ENCODE measurements at places on chromosomes 7 and 10. TPM values are rescaled to one million over a fixed set of nuclear protein-coding genes. Genes with fewer than 3 reads are reported as not detected.

ATRNL1 gene
- total RNA-seq: 1.4 TPM

SLC16A9 gene
- 4.5 TPM for total RNA-seq

MYO3A gene
- not detected for total RNA-seq

ZNF22 gene
- total RNA-seq: 12.1 TPM

CHCHD2 gene
- 307 TPM for total RNA-seq

CPN1 gene
- total RNA-seq: not detected

PIK3CG gene
- 0.19 TPM for total RNA-seq

GPER1 gene
- 3.1 TPM for total RNA-seq

PON1 gene
- total RNA-seq: not detected

TAS2R3 gene
- 0.38 TPM for total RNA-seq

TMEM225B gene
- total RNA-seq: 0.85 TPM

CCT6A gene
- 373 TPM for total RNA-seq

DOCK1 gene
- total RNA-seq: 77.5 TPM

ADCY1 gene
- 0.56 TPM for total RNA-seq

SCD gene
- total RNA-seq: 96.7 TPM

AKR1C4 gene
- total RNA-seq: not detected

ALOX5 gene
- 0.19 TPM for total RNA-seq

CFAP46 gene
- under 0.01 TPM for total RNA-seq

AKR1D1 gene
- not detected for total RNA-seq

ADRA2A gene
- total RNA-seq: under 0.01 TPM

GHRHR gene
- not detected for total RNA-seq

RBP3 gene
- not detected for total RNA-seq

RNLS gene
- 21.1 TPM for total RNA-seq

RAB19 gene
- not detected for total RNA-seq

ELFN1 gene
- total RNA-seq: 0.38 TPM

WAC gene
- total RNA-seq: 52.4 TPM

FAM131B gene
- total RNA-seq: 3.1 TPM

MMP21 gene
- not detected for total RNA-seq

NRCAM gene
- 2.3 TPM for total RNA-seq

SP8 gene
- total RNA-seq: not detected

SEPHS1 gene
- 36.4 TPM for total RNA-seq

SFTPA1 gene
- total RNA-seq: not detected

TMEM270 gene
- total RNA-seq: not detected

TRA2A gene
- total RNA-seq: 44.9 TPM

CTNNA3 gene
- total RNA-seq: under 0.01 TPM

KLF14 gene
- total RNA-seq: under 0.01 TPM

TFEC gene
- not detected for total RNA-seq
